ENCODE measurements at places on chromosomes 16 and 17.

DNA sequence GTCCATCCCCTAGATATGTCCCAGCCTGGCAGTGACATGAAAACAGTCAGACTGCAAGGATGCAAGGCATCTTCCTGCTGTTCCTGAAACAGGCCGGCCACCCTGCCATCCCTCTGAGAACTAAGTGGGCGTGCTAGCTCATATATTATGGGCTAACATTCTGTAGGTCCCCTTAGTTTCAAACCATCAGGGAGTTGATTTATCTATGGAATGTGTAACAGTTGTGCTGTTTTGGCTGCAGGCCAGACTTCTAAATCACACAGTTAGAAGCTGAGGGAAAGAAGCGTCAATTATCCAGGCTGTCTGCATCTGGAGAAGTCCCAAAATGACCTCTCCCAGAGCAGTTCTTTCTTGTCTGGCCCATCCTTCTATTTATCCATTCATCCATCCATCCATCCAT, 102.7 kb upstream of the DNAH9 start:
- DNase-seq = no peak

- DNase-seq = no peak
Measured at GRCh38 chr17:38325221-38325851, 18.4 kb downstream of the GPR179 start.

GRCh38 chr16:70730031-70730430, 44.2 kb upstream of the MTSS2 start:
- no peak for DNase-seq

DNA sequence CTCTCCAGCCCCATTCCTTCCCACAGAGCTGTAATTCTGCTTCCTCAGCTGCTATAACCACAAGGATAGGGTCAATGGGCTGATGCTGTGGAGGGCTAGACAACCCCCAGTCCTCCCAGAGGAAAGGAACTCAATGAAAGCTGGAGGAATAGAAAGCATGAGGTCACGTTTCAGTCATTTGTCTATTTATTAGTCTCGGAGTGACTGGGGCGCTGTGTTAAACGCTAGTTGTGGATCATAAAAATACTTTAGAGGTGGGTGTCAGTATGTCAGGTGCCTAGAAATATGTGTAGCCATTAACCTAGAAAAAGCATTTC, 787 bp upstream of the CCL3L1 start:
- no peak for DNase-seq

GRCh38 chr16:46673320-46674013, 15.5 kb downstream of the VPS35 start:
- DNase-seq = peak; percentile 44

DNA sequence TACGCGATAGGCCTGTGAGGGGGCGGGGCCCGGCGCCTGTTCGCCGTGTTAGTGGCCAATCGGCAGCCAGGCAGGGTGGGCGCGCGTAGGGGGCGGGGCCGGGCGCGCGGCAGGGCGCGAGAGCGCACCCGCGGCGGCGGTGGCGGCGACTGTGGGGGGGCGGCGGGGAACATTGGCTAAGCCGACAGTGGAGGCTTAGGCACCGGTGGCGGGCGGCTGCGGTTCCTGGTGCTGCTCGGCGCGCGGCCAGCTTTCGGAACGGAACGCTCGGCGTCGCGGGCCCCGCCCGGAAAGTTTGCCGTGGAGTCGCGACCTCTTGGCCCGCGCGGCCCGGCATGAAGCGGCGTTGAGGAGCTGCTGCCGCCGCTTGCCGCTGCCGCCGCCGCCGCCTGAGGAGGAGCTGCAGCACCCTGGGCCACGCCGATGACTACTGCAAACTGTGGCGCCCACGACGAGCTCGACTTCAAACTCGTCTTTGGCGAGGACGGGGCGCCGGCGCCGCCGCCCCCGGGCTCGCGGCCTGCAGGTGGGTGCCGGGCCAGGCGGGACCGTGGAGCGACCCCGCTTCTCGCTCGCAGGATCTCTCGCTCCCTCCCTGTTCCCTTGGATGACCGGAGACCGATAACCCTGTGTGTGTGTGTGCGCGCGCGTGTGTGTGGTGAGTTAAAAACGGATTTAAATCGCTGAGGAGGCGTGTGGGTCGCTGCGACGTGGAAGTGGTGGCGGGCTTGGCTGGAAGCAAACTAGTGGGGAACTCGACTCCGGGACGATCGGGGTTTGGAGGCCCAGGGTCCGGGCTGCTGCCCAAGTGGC, at the start of gene NFATC3:
NFATC3 (plus strand) TSS at position 112 of the 813 bp plus-strand sequence; CDS start at position 424, 312 bp downstream.
- DNase-seq = peak; percentile 91

DNA sequence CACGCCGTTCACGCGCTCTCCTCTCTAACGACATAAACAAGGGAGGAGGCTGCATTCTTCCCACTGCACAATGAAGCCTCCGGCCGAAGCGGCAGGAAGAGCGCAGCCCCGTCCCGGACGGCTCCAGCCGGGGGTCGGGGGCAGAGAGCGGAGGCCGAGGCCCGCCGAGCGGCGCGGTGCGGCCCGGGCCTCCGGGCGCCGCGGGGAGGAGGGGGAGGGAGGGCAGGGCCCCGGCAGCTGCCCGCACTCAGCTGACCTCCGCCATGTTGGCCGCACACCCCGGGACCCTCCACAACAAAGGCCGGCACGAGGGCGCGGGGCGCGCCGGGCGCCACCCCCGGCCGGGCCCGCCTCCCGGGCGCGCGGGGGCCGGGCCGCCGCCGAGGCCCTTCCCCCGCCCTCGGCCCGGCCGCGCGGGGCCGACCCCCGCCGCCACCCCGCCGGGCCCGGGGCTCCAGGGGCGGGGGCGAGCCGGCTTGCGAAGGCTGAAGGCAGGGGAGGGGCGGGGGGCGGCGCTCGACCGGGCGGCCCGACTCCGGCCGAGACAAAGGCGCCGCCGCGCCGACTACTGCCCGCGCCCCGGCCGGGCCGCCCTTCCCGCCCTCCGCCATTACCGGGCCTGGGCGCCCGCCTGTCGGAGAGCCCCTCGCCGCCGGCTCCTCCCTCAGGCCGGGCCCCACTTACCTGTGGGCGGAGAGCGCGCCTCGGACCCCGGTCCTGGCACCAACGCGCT, 527 bp downstream of the SIAH1 start:
- peak; percentile 70 for DNase-seq

GRCh38 chr17:1095853-1096173, 84.0 kb downstream of the ABR start:
- DNase-seq = no peak

DNA sequence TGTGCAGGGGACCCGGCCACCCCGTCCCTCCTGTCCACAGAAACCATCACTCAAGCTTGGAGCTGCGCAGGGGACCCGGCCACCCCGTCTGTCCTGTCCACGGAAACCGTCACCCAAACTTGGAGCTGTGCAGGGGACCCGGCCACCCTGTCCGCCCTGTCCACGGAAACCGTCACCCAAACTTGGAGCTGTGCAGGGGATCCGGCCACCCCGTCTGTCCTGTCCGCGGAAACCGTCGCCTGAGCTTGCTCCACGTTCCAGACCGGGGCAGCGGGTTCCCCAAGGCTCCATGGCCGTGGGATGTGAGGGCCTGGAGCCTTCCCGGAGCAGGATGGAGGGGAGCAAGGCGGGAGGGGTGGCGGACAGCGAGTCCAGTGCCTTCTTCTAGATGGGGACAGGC, 25.2 kb downstream of the SOX8 start:
- DNase-seq = no peak

DNA sequence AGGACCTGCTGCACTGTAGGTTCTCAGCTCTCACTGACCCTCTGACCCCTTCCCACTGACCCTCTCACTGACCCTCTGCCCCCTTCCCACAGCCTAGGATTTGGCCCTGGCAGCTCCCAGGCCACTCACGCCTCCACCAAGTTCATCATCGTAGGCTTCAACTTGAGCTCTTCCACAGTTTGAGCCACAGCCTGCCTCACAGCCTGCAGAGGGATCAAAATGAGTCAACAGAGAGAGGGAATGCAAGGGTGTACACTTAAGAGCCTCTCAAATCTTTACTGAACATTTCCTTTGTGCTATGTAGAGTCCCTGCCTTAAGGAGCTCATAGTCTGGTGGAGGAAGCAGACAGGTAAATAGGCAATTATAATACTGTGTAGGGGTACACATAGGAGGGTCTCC, 12.1 kb downstream of the HEATR9 start:
- no peak for DNase-seq

DNA sequence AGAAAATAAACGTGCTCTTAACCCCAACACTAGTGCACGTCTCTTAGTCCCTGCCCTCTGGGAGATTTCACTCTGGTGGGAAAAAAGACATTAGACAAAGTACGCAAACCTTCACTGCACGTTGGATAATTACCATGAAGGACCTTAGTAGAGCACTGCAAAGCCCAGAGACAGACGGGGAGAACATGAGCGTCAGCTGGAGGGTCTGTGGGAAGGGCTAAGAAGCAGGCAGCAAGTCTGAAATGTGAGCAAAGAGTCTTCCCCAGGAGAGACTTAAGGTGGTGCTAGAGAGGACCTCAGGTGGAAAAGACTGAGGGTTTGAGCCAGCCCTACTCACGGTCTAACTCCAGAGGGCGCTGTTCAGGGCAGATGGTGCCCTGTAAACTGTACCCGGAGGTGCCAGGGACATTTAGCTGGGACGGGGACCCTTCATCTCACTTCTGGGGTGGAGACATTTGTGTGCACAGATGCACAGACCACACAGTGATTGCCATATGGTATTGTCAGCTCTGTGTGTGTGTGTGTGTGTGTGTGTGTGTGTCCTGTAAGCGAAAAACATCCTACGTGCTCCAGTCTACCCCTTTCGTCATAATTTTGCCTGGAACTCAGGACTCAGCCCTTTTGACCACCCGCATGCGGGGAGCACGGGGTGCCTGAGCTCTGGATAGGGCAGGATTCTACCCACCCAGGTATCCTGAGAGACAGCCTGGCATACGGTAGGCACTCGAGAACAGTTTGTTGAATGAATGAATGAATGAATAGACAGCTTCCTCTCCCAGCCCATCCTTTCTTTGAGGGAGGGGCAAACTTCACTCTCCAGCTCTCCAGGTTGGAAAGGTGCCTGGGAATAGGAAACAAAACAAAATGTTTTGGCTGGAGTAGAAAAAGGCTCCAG, 10.1 kb upstream of the STAC2 start:
- peak; percentile 31 for DNase-seq

DNA sequence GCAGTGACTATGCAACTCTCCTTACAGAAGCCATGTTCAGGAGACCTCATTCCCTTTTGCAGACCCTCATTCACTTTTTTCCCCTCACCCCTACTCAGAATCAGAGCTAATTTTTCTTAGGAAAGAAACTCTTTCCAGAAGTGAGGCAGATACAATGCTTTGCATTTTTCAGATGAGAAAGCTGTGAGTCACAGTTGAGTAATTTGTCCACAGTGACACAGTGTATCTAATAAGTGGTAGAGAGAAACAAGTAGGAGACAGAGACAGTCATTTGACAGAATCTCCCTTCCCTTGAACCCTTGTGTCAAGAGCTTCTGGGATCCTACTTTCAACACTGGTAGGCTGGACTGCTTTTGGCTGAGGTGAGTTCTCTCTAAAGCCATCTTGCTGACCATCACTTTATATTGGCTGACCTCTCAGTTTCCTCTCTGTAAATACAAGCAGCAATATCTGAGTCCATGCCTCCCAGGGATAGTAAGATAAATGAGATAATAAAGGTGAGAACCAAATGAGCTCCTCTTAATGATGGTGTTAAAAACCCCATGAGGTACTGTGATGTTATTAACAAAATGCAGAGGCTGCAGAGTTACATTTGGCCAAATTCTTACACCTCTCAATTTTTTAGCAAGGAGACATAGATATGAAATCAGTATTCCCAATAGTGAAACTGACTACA, 130.8 kb downstream of the CA10 start:
- no peak for DNase-seq

DNA sequence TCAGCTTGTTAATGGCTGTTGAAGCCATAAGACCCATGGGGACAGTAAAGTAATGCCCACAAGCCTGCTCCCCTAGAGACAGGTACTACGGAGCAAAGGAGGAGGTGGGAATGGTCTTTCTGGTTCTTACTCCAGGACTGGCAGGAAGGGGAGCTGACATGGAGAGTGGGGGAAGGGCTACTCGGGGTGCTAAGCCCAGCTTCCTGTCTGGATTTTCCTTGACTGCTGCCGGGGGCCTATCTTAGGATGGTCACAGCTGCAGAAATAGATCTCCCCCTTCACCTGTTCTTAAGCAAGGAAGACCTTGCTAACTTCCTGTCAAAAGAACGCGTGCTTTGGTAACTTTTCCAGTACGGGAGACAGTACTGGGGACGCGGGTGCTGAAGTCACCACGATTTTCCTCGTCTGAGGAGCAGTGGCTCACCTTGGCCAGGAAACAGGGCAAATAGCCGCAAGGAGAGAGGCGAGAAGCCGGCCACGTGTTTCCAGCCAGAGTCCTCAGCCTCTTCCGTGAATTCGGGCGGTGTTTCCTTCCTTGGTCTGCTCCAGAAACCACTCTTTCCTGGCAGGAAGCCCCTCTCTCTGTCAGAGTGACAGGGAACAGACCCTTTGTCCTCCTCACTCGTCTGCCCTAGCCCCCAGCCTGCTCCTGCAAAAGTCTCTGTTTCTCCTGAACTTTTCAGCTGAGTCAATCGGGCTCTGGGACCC, 656 bp upstream of the PRR29 start:
- no peak for DNase-seq

- DNase-seq = no peak
Measured at GRCh38 chr17:6868582-6868981, 37.1 kb upstream of the TEKT1 start.

DNA sequence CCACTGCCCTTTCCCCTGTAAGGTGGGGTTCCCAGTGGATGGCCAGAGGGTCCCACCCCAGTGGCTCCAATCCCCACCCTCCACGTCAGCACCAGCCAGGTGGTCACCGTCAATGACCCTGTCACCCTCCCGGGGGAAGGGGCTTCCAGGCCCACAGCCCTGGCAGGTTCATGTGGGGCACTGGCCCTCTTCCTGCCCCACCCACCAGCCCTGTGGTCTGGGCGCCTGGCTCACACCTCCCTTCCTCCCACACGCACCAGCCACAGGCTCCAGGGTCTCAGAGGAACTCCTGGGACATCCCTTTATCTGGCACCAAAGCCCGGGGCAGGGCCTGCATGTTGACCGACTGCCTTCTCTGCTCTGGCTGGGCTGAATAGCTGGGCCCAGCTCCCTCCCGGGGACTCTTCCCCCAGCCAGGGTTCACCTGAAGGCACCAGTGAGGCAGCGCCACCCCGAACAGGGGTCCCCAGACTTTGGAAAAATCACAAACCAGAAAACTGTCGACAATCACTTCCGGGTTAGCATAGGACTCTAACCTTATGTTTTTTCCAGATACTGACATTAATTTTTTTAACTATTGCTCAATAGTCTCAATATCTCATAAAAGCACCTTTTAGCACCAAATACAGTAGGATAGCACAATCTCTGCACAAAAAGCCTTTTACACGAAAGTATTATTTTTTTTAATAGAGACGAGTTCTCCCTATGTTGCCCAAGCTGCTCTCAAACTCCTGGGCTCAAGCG, 21.9 kb upstream of the ZC3H18 start:
- no peak for DNase-seq
